ENCODE measurements at places on chromosomes 3 and 15.

GRCh38 chr15:63065262-63066221, 23.0 kb downstream of the TPM1 start:
- peak overlapping the region; percentile 23 for H3K27ac ChIP-seq
- DNase-seq = no peak
- no peaks in the 10 kb centered on the region for H3K27me3 ChIP-seq
- peaks cover 83% of the 10 kb centered on the region for H3K36me3 ChIP-seq
- H3K4me3 ChIP-seq = no peak overlapping the region
- H3K4me1 ChIP-seq = peaks cover 50% of the 10 kb centered on the region

DNA sequence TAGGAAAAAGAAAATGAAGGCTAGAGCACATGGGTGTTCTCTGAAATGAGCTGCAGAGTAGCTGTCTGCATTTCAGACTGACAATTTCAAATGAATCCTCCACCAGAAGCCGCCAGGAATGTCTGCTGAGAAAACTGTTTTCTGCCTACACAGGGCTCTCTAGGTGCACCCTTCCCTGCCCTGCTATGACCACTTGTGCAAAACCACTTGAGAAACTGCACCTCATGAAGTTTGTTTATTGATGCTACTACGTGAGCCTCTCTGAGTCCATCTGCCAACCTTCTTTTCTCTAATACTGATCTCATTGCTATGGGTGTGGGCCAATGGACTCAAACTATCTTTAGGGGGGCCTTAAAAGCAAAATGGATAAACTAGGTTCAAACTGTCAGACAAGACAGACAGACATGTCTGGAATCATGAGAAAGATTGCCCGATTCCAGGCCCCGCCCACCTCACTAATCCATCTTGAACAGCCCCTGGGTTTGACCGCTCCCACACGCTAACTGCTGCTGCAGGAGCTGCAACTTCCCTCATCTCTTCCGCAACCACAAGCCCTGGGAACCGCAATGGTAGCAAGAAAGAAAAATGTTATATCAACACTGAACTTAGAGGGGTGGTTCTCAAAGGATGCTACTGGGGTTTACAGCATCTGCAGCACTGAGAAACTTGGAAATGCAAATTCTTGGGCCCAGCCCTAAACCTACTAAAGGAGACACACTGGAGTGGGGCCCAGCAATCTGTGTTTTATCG, 9.0 kb upstream of the CD47 start:
- H3K27ac ChIP-seq = no peak overlapping the region
- H3K4me1 ChIP-seq = peaks cover 42% of the 10 kb centered on the region
- DNase-seq = no peak
- no peaks in the 10 kb centered on the region for H3K27me3 ChIP-seq
- no peak overlapping the region for H3K4me3 ChIP-seq
- no peaks in the 10 kb centered on the region for H3K36me3 ChIP-seq

GRCh38 chr15:67788986-67789385, 36.3 kb upstream of the SKOR1 start:
- DNase-seq = no peak
- H3K27me3 ChIP-seq = peaks cover 17% of the 10 kb centered on the region
- no peak overlapping the region for H3K27ac ChIP-seq
- H3K4me1 ChIP-seq = peaks cover 60% of the 10 kb centered on the region
- H3K36me3 ChIP-seq = no peaks in the 10 kb centered on the region

DNA sequence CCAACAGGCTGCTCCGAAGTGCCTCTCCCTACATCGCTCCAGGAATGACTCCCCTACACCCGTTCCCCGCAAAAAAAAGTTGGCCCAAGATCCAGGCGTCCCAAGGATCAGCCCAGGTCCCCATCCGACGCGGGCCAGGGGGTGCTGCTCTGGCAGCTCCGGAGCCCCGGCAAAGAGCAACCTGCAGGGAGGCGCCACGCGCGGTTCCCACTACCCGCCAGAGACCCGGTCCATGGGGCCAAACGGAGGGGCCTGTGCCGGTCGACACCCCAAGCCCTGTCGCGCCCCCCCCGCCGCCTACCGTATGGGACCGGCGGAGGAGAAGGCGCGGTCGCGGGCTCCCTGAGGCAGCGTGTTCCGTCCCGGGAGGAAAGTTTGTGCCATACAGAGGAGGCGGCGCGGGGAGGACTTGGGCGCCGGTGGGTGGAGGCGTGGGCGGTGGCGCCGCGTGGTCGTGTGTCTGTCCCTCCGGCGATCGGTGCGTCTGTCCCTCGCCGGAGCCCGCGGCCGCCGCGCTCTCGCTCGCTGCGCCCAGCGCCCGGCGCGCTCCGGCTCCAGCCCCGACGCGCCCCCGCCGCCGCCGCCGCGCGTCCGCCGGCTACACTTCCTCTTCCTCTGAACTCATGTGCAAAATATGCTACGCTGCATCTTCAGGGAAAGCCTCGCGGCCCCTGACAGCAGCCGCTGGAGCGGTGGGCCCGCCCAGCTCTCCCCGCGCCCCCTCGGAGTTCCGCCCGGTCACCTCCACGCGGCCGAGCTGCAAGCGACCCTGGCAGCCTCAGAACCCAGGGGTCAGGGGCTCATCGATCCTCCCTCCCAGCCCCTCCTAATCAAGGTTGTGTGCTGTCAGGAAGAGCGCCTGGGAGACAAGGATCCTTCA, at the start of gene RFTN1:
RFTN1 (minus strand) TSS at position 559 of the 880 bp plus-strand sequence. CDS start 19,830 bp downstream, outside the sequence.
- H3K36me3 ChIP-seq = no peaks in the 10 kb centered on the region
- H3K27me3 ChIP-seq = peaks cover 42% of the 10 kb centered on the region
- no peak within 1 kb of the TSS for H3K27ac ChIP-seq
- H3K4me3 ChIP-seq = peak within 1 kb of the TSS; percentile 92
- DNase-seq = peak; percentile 60

- no peak for DNase-seq
- peaks cover 32% of the 10 kb centered on the region for H3K36me3 ChIP-seq
- H3K27ac ChIP-seq = no peak overlapping the region
These were observed 119.0 kb downstream of the TBC1D5 start for GRCh38 chr3:17623464-17623863.

DNA sequence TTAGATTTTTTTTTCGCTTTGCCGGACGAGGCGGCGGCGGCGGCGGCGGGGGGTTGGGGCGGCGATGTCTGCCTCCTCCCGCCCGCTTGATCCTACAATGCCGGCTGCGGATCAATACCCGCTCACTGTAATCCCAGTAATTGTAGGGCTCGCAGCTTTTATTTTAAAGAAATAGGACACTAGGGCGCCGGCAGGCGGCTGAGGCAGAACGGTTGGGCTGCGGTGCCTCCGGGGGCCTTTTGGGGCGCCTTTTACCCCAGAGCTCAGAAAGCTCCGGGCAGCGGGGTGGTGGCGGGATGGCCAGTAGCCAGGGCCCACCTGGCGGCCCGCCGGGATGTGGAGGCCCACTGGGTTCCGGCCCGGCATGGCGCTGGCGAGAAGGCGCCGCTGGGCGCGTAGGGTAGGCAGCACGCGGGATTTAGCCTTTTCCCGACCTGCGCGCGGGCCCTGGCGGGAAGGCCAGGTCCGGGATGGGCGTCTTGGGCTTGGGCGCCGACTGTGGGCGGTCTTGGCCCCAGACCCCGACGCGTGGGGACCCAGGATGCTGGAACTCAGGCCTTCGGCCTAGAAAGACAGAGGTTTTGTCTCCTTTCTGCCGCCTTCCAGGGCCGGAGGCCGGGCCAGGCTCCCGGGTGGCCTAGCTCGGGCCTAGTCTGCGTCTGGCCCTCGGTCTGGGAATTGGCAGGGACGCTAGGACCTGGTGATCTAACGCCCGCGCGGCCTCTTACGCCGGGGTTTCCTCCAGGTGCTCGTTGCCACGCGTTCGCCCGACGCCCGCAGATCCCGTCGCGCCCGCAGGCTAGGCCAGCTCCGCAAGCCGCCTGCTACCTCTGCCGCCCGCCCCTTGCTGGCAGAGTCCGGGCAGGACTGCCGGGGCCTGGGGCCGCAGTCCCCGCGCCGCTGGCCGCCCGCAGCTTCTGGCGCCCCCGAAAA, 15.5 kb upstream of the ONECUT1 start:
- no peak overlapping the region for H3K27ac ChIP-seq
- H3K4me1 ChIP-seq = peaks cover 16% of the 10 kb centered on the region
- H3K4me3 ChIP-seq = no peak overlapping the region

DNA sequence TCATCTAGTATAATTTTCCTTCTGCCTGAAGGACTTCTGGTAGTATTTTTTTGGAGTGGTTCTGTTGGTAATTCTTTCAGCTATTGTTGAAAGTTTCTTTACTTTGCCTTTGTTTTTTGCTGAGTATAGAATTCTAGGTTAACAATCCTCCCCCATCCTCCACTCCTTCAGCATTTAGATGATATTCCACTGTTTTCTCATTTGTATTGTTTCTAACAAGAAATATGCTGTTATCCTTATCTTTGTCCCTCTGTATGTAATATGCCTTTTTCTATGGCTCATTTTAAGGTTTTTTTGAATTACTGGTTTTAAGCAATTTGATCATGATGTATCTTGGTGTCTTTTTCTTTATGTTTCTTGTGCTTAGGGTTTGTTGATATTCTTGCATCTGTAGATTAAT, 53.9 kb downstream of the KLF15 start:
- peaks cover 8% of the 10 kb centered on the region for H3K27me3 ChIP-seq
- H3K27ac ChIP-seq = no peak overlapping the region
- H3K4me3 ChIP-seq = no peak overlapping the region
- H3K36me3 ChIP-seq = peaks cover 9% of the 10 kb centered on the region

DNA sequence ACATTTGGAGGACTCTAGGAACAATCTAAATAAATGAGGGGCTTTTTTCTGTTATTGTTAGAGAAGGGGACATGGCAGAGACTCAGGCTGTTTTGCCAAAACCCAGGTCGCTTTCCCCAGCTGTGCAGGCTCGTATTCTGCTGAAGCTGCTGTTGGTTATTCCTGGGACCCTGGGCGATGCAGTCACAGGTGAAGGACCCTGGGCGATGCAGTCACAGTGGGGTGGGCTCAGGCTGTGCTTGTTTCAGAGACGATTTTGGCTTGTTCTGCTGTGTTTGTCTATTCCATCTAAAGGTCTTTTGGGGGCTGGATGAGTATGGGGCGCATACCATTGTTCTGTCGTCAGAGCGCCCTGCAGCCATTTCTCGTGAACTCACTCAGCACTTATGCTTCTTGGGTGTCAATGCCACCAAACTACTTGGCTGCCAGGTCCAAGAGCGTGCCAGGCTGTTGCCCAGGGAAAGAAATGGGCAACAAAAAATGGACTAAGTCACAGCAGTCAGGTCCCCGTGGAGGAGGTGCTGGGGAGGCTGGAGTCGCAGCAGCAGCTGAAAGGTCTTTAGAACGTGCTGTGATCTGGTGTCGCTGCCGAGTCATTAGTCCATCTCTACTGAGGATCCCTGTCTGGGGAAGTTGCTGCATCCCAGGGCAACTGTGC, 151.4 kb downstream of the CHDH start:
- no peaks in the 10 kb centered on the region for H3K36me3 ChIP-seq
- DNase-seq = no peak
- H3K27me3 ChIP-seq = peaks cover 11% of the 10 kb centered on the region
- no peak overlapping the region for H3K27ac ChIP-seq

GRCh38 chr3:192897005-192897404, 20.7 kb downstream of the MB21D2 start:
- H3K4me1 ChIP-seq = peaks cover 33% of the 10 kb centered on the region
- H3K36me3 ChIP-seq = peaks cover 10% of the 10 kb centered on the region
- peaks cover 5% of the 10 kb centered on the region for H3K27me3 ChIP-seq
- no peak for DNase-seq

- H3K4me1 ChIP-seq = peaks cover 9% of the 10 kb centered on the region
- H3K27me3 ChIP-seq = no peaks in the 10 kb centered on the region
- H3K27ac ChIP-seq = no peak overlapping the region
- peaks cover 57% of the 10 kb centered on the region for H3K36me3 ChIP-seq
- no peak overlapping the region for H3K4me3 ChIP-seq
- no peak for DNase-seq
These were observed 19.3 kb upstream of the GPX1 start for GRCh38 chr3:49377483-49377882.

DNA sequence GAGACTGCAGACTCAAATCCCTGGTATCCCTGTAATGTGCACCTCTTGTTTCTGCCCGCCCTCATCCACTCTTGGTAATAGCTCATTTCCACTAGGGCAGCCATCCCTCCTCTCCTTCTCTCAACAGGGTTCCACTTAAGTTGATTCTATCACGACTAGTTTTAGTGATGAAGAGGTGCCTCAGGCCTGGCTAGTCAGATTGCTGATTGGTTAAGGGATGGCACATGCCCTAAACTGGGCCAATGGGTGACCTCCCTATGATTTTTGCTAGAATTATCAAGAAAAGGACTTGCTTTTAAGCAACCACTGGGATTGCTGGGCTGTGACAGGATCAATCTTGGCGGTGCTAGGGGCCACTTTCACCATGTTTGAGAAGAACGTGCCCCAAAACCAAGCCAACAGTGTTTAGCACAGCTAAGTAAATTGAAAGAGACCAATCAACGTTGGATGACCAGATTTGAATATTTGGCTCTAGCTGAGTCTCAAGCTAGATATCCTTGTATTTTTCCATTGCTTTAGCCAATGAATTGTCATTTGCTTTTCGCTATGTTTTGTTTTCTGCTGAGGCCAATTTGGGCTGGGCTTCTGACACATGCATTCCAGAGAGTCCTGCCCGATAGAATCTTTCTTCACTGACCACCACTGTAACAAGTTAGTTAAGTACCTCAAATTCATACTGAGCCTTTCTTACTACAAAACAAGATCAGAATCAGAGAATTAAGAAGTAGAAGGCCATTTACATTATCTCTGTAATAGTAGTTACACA, 131.0 kb downstream of the PDZRN3 start:
- no peak overlapping the region for H3K27ac ChIP-seq
- H3K4me3 ChIP-seq = no peak overlapping the region
- no peaks in the 10 kb centered on the region for H3K36me3 ChIP-seq
- peaks cover 59% of the 10 kb centered on the region for H3K4me1 ChIP-seq

DNA sequence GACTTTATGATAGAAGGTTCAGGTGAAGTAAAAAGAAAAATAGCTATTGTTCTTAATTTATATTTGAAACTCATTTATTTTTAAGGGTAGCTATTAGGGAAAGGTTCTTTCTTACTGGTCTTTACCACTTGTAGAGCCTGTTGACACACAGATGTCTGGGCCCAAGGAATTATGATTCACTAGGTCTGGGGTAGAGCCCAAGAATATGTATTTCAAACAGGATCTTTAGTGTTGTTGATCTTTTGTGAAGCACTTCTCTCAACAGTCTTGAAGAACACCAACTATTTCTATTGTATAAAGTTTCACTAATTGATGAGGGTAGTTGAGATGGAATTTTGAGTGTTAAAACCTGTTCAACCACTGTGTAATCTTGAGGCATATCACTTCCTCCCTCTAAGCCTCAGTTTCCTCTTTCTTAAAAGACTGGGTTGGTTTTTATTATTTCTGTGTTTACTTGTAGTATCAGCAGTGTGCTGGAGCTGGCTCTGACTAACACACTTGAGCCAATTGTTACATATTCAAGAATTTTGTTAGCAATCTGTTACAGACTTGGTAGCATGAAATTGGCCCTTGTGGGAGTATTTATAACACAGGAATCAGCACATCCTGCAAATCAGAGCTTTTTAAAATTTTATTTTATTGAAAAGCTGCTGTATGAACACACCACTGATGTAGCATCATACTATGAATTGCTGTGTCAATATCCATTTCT, 155.9 kb downstream of the RBMS3 start:
- H3K27me3 ChIP-seq = peaks cover 4% of the 10 kb centered on the region
- peaks cover 5% of the 10 kb centered on the region for H3K36me3 ChIP-seq
- H3K4me3 ChIP-seq = no peak overlapping the region
- peaks cover 32% of the 10 kb centered on the region for H3K4me1 ChIP-seq
- H3K27ac ChIP-seq = no peak overlapping the region

- H3K27ac ChIP-seq = peak overlapping the region; percentile 86
- peaks cover 44% of the 10 kb centered on the region for H3K4me1 ChIP-seq
- H3K27me3 ChIP-seq = peaks cover 12% of the 10 kb centered on the region
- DNase-seq = peak; percentile 41
- H3K4me3 ChIP-seq = no peak overlapping the region
These were observed 11.9 kb downstream of the RTP3 start for GRCh38 chr3:46509661-46510187.

GRCh38 chr3:58334506-58334884, 1.8 kb downstream of the PXK start:
- H3K4me3 ChIP-seq = peak overlapping the region; percentile 58
- DNase-seq = no peak
- peaks cover 9% of the 10 kb centered on the region for H3K27me3 ChIP-seq
- peaks cover 43% of the 10 kb centered on the region for H3K4me1 ChIP-seq
- no peak overlapping the region for H3K27ac ChIP-seq
- H3K36me3 ChIP-seq = peaks cover 6% of the 10 kb centered on the region

Data from nephron progenitor cell (in vitro differentiated cells).